ENCODE measurements at places on chromosomes 6 and 20.

DNA sequence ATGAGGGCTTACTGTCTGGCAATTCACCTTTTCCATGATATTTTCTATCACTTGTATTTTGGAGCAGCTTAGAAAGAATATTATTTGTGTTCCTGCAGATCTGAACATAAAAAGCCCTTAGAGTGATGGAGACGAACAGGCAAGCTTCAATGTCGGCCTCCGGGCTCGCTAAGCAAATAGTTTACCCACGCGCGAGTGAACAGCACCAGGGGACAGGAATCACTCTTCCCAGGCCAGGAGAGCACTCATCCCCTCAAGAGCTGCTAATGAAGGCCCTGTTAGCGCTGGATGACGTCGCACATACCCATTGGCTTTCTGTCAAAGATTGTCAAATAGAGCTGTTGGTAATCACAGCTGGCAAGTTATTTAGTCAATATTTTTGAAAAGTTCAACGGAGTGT lies 395.7 kb downstream of the ZFAND3 start:
- peak; percentile 44 for DNase-seq

GRCh38 chr20:21808863-21809664 lies 103.6 kb downstream of the PAX1 start:
- no peak for DNase-seq

GRCh38 chr6:17336425-17336824 lies 55.3 kb downstream of the RBM24 start:
- no peak for DNase-seq

- no peak for DNase-seq
Measured at GRCh38 chr20:18324596-18325089, 36.3 kb downstream of the ZNF133 start.

- no peak for DNase-seq
Measured at GRCh38 chr6:160391419-160392116, 43.4 kb downstream of the SLC22A3 start.

DNA sequence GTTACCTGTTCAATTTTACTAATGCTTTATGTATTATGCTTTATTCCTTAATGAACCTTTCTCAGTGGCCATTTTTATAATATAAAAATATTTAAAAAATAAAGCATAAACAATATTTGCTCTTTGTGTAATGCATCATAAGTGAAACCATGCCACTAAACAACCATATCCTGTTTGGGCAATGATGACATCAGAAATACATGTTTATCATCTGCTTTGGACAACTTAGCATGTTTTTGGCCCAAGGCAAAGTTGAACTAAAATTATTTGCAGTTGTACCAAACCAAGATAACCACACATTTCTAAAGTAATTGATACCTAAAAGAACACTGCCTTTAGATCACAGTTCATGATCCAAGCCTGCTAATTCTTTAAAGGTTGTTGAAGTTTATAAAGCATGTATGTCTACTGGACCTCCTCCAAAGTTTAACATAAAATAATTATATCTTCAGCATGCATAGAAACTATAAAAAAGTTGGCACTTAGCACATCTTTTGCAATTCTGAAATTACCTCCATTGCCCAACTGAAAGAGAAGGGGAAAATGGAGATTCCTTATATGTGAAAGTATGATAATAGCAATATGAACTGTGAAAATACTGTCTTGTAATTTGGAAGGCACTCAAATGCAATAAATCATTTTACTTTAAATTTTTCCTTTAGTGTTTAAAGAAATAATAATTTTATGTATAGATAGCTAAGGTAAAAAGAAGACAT lies 325.6 kb upstream of the RUNX2 start:
- DNase-seq: no peak

DNA sequence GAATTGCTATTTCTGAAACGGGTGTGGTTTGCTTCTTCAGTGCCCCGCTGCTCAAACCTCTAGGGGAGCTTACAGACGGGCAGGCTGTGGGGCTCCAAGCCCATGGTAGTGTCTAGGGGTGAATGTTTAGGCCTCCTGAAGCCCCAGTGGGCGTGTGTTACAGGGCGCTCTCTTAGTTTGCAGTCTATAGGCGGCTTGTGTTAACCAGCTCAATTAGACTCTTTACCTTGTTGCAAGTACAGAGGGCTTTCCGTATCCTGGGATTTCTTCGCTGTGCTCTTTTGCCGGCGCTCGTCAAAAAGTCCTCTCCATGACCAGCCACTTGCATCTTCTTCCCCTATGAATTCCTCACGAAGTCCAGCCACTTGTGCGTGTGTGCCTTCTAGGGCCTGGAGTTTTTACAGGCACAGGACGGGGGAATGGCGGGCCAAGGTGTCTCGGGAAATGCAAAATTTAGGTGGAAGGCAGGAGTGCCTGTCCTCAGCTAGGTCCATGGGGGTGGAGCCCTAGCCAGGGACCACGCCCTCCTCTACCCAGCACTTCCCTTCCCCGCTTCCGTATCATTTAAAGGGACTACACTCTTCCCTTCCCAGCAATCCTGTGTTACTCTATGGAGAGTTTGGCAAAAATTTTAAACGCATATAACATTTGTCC lies 94.5 kb downstream of the HTR1B start:
- DNase-seq: no peak

DNA sequence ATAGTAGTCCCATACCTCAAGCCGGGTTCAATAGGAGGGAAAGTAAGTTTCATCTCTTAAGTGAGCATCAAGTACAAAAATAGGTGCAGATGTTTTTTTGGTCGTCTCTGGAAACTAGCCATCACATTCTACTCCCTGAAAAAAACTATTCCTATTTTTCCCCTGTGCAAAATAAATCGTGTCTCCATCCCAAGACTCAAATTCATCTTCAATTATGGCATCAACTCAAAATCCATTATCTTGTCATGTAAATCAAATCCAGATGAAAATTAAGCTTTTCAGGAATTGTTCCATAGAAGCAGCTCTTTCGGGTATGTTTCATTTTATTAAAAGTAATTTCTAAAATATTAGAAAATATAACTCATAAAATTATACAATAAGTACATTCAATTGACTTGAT lies 1368.4 kb downstream of the GRIK2 start:
- DNase-seq: no peak

DNA sequence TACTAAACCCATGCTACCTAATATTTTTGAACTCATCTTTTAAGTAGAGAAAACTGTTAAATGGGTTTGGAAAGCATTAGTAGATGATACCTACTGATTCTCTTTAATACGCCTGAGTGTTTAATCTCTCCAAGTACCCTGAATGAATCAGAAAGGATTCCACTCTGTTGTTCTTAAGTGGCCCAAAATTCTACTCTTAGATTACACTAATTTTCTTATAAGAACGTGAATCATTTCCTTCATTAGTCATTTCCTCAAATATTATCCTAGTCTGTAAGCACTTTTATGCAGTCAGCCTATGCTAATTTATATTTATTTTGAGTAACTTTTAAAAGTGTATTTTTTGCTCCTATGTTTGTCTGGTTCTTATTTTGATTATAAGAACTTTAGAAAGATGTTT lies 380.0 kb downstream of the BTBD9 start:
- DNase-seq: no peak

DNA sequence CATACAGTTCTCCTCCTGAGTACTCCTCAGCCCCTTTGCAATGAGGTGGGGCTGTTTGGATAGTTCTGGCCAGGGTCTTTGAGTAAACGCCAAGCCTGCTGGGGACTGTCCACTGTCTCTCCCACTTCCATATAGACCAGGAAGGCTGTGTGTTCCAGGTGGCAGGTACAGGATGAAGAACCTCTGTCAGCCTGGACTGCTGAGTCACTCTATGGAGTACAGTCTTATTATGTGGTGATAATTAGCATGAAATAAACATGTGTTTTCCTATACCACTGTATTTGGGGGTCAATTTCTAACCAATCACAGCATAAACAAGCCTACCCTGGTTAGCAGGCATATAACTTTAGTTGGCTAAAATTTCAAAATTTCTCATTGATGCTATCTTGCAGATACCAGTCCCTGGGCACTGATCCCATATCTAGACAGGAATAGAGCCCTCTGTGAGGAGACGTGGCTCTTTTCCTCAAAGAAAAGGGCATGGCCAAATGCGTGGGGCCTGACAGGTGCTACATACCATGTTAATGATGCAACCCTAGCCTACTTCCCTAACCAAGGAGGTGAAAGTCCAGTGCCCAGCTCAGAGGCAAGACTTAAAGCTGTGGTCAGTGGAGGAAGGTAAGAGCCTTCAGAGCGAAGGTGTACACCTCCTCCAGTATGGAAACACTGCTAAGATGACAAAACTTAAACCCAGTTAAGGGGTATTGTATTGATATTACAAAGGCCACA lies 4.5 kb upstream of the ALDH8A1 start:
- DNase-seq: no peak

DNA sequence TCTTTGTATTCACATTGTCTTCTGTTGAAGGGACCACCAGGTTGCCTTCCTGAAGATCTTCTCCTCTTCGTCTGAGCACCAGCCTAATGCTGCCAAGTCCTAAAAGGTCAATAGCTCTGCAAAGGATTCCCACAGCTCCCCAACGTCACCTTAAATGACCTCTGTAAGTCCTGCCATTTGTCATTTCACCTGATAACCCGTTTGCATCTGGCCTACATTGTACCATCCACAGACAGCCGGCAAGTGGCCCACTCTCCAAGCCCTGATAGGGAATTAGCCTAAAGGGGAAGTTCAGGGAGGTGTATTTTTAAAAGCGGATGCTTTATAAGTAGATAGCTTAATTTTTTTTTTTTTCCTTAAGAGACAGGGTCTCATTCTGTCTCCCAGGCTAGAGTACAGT lies 127.8 kb downstream of the ZMYND8 start:
- DNase-seq: no peak

GRCh38 chr6:87714093-87714842 lies 12.2 kb upstream of the AKIRIN2 start:
- DNase-seq: no peak

GRCh38 chr6:29230666-29231065 lies 60.0 kb downstream of the OR2J2 start:
- no peak for DNase-seq

GRCh38 chr6:135525594-135525993 lies 28.1 kb upstream of the AHI1 start:
- no peak for DNase-seq

DNA sequence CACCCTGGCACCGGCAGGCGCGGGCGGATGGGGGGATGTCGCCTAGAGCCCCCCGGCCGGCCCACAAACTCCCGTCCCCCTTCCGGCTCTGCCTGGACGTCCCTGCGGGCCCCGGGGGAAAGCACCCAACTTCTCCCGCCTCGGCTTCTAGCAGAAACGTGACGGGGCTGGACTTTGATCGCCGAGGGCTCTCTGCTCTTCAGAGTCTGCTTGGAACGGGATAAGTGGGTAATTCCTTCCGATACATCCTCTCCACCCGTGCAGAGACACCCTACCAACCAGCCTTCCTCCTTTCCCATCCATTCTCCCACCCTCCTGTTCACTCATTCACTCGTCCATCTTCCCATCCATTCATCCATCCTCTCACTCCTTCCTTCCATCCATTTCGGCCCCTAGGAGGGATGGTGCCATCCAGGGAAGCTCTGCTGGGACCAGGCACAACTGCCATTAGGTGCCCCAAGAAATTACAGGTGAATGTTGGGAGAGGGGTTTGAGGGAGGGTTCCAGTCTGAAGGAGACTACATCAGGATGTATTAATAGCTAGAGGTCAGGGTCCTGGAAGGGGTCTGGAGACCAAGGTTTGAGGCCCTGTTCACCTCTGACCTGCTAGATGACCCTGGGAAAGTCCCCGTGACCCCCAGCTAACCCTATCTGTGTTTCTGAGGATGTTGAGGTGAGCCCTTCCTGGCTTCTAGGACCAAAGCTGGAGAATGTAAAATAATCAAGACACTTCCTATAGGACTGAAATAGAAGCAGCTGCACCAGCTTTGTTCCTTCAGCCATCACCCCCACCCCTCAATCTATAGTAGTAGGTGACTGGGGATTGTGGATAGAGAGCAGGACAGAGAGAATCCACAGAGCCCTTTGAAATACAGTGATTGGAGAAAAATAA lies 538 bp downstream of the TTLL9 start:
- no peak for DNase-seq

GRCh38 chr6:120278689-120279396 lies 929.3 kb upstream of the MAN1A1 start:
- no peak for DNase-seq

DNA sequence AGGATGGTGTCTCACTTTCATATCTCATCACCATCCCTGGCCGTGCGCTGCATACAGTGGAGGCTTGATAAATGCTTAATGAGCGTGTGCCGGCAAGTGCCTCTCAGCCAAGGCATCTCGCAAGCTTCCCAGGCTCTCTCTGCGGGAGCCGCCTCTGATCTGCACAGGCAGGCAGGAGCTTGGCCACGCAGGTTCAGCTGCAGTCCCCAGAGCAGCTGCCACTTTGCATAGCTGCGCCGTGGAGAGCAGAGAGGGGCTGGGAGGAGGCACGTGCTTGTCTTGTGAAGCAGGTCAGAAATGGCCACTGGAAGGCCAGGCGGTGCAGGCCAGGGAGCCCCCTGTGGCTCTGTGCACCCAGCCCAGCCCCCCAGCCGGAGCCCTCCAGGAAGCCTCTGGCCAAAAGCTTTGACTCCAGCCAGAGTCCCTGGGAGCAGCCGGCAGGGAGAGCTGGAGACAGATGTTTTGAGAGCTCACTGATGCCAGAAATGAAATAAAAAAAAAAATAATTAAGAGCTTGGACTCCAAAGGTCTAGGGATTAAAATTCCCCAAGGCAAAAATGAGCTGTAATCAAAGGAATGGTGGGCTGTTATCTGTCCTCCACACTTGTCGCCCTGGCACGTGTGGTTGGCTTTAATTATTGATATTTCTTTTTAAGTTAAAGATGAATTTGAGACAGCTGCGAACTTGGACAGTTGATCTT lies 377.0 kb downstream of the CDH4 start:
- peak; percentile 23 for DNase-seq
